ENCODE measurements at places on chromosomes 12 and 14.

- DNase-seq = no peak
Observed at GRCh38 chr12:47746523-47746922, 12.2 kb downstream of the RAPGEF3 start.

- DNase-seq = no peak
Observed at GRCh38 chr14:104683653-104684448, 5.6 kb upstream of the INF2 start.

DNA sequence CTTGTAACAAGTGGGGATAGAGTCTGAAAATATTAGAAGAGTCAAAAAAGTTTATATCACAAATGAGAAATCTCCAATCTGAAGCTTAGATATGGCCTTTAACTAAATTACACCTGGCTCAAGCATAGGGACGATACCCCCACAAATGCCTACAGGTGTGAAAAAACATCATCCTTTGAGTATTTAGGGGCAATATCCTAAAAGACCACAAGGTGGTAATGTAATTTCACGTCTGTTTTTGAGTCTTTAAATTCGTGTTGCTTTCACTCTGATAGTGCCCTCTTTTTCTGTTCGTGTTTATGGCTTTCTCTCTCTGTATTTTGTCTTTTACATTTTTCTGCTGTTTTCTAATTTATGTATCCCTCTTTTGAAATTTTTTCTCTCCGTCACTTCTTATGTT is 84.3 kb downstream of the ETNK1 start:
- peak; percentile 32 for DNase-seq

DNA sequence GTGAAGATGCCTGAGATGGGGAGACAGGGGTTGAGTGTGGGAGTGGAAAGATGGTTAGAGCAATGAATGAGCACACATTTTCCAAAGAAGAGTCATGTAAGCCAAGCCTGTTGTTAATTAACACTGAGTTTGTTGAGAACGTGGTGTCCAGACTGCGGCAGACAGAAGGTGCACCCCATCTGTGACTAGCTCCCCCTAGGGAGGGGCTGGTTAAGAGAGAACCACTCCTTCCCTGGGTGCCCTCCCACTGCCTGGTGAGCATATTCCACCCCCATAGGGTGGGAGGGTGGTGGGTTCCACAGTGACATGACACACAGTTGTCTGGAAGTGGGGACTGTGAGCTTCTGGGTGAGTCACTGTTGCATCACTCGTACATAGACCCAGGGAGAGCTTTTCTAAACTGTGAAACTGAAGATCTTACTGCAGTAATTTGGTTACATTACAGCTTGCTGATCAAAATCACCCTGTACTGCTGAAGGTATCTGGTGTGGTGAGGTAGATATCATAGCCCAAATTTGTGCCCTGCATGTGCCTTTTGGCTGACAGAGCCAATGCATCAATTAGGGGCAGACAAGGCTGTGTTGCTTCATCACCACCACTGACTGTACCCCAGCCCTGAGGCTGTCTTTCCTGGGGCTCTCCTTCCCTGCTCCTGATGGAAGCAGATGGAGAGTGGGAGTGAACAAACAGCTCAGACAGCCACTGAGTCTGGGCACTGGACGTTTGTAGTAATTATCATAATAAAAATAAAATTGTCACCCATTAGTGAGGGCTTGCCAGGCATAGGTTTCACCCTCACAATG is 150.9 kb downstream of the EMP1 start:
- DNase-seq = peak; percentile 93

DNA sequence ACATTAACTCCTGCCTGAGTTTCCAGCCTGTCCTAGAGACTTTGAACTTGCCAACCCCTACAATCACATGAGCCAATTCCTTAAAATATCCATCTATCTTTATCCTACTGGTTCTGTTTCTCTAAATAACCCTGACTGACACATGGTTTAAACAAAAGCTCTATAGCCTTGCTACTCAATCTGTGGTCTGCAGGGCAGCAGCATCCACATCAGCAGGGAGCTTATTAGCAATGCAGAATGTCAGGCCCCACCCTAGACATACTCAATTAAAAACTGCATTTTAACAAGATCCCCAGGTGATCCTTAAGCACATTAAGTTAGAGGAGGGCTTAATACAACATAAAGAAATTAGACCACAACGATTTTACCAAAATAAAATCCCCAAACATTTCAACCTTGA is 108.3 kb upstream of the CPSF6 start:
- no peak for DNase-seq

DNA sequence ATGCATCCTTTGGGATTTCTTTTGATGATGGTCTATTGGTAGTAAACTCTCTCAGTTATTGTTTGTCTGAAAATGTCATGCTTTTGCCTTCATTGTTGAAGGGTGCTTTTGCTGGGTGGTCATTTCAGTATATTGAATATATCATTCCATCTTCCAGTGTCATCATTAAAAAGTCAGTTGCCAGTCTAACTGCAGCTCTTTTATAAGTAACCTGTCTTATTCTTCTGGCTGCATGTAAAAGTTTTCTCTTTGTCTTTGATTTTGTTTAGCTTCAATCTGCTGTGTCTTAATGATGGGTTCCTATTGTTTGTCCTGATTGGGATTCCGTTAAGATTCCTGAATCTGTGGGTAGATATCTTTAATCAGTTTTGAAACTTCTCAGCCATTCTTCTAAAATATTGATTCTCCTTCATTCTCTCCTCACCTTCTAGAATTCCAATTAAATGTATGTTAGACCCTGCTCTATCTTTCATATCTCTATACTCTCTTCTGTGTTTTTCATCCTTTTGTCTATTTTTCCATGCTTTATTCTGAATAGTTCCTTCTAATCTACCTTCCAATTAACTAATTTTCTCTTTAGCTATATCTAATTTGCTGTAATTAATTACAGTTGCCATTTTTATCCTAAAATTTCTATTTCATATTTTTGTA is 6.4 kb downstream of the OAS1 start:
- no peak for DNase-seq

DNA sequence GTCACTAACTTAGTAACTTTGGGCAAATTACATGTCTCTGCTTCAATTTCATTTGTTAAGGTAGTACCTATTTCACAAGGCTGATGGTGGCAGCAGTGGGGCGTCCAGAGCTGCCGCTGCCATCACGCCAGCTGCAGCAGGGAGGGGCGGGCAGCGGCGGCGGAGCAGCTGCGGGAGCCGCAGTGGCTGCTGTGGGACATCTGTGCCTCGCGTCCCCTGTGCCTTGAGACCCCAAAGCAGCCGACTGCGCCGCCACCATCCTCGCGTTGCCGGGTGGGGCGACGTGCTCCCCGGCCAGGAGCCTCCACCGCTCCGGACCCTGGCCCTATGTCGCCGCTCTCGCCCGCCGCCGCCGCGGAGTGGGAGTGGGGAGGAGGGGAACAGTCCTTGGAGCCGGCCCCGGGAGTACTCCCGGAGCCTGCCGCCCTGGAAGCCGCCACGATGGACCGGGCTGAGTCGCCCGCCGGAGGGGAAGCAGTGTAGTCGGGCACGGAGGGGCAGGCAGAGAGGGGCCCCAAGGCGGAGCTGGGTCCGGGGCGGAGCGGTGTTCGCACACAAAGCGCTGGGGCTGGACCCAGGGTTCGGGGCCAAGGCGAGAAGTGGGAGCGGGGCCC is 51.4 kb downstream of the A2M start:
- DNase-seq = peak; percentile 38
